ENCODE measurements at places on chromosomes 13 and 19.
A peak's percentile ranks its signal among the peaks of the same experiment; 100 is the strongest.

GRCh38 chr13:72820156-72820897 is 38.4 kb downstream of the PIBF1 start:
- DNase-seq = no peak

- no peak for DNase-seq
Measured at GRCh38 chr13:35565273-35565672, 88.8 kb upstream of the MAB21L1 start.

DNA sequence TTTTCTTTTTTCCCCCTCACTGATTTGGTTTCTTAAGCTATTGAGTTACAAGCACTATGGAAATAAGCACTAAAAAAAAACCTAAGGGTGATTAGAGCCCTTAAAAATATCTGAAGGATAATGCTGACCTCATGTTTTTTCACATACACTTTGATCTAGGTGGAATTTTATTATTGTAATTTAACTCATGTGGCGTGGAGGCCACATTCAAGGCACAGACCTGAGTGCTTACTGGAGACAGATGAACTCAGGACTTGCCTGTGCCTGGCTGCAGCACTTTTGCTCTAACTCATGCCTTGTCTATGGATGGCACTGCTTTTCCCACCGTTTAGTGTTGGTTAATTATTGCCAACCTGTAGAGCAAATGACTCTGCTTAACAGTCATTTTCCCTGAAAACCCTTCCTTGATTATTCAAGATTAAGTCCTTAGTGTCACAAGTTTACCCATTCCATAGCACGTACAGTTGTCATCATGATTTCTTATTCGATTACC is 541.4 kb downstream of the GPC6 start:
- no peak for DNase-seq

- DNase-seq = peak; percentile 72
Measured at GRCh38 chr13:29707876-29708543, 112.5 kb upstream of the SLC7A1 start.

All from suppressor macrophage treated with lipopolysaccharide for 1 hour (primary cell).